ENCODE measurements at places on chromosomes 5 and 9.

- no peak for DNase-seq
Observed at GRCh38 chr9:73548201-73548600, 396.5 kb downstream of the ANXA1 start.

DNA sequence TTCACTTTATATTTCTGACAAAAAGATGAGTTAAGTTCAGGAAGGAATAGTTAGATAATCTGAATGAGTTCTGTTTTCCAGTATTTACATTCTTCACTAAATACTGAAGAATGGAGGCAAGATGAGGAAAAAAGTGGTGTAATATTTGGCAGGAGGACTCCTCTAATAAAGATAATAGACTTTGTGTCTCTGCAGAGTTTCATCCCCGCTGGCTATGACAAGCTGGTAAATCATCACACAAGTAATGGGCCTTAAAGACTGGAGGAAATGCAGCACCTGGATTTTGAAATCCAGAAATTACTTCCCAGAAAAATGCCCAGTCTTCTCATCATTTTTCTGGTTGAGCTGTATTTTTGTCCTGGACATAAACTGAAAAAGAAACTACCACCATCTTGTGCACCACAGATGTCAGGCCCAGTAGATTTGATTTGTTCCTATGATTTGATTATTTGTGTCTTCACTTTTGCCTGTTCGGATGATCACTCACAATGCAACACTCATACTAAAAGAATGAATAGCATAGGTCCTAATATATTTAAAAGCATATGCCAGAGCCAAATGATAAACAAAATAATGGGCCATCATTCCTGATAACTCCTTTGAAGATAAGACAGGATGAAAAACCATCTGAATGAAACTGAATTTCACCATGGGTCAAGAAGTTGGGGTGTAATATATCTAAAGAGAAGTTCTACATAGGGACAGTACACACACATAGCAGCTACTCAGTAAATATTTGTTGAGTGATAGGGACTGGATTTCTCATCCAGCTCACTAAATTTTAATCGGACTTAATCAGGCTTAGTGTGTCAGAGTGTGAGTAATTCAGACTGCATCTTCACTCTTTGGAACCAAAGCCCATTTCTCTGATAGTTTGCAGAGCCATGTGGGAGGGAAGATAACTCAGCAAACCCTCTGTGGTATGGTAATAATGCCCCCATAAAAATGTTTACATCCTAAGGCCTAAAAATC, 200.5 kb downstream of the HINT1 start:
- DNase-seq: no peak

GRCh38 chr5:137054792-137055191, 444.3 kb downstream of the SPOCK1 start:
- DNase-seq: no peak

GRCh38 chr9:38043931-38044623, 24.9 kb downstream of the SHB start:
- DNase-seq: no peak

DNA sequence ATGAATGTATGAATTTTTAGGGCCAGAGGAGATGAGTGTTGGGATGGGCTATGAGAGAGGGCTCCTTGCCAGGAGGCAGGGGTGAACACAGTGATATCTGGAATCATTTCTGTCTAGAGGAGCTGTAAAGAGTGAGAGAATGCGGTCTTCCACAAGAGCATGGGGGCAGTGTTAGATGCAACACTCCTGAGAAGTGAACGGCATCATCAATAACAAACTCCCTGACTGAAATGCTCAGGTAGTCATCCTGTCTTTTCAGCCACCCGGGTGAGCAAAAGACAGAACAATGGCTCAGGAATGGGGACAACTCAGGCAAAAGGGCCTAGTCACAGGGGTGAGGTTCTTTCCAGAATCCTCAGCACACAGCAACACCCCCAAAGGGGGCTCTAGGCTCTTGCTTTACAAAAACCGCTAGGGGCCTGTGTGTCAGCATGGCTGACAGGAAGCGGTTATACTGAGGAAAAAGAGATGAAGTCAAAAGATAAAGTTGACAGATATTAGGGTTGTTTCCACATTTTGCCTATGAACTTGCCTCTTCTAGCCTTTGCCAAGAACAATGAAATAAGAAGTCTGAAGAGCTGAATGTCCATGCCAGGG, 104.6 kb upstream of the LRRTM2 start:
- DNase-seq: no peak

- no peak for DNase-seq
Observed at GRCh38 chr9:121312169-121312568, 44.2 kb downstream of the GSN start.

- DNase-seq: peak; percentile 15
Observed at GRCh38 chr5:76818844-76819831, at the start of gene F2RL1. TSS of gene F2RL1 (plus strand) at chr5:76819030. CDS start at chr5:76819183, 153 bp downstream.

DNA sequence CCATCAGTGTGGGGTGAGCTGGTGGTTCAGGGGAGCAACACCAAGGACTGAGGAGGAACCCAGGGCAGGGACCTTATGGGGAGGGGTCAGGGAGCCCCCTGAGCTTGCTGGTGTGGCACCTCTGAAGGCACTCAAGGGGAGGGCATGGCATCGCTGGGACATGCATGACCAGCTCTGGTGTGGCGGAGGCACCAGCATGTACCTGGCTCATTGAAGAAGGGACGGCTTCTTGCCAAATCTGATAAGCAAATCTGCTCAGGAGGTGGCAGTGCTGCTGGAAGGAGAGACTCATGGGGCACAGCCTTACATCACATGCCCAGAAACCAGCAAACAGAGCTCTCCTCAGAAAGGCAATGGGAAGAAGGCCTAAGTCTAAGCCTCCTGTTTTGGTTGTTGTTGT, 421.8 kb downstream of the SEMA5A start:
- no peak for DNase-seq

Data from stimulated activated CD8-positive, alpha-beta memory T cell treated with anti-CD3 and anti-CD28 coated beads, Interleukin-4, amount 100 ng/mL, for 1 hour (primary cell).